ENCODE measurements at places on chromosomes 7 and 10. TPM values are rescaled to one million over a fixed set of nuclear protein-coding genes. Genes with fewer than 3 reads are reported as not detected.

Gene TET1
- 1.3 TPM for total RNA-seq

Gene NPY
- total RNA-seq: not detected

Gene PAPSS2
- total RNA-seq: 0.20 TPM

DNA sequence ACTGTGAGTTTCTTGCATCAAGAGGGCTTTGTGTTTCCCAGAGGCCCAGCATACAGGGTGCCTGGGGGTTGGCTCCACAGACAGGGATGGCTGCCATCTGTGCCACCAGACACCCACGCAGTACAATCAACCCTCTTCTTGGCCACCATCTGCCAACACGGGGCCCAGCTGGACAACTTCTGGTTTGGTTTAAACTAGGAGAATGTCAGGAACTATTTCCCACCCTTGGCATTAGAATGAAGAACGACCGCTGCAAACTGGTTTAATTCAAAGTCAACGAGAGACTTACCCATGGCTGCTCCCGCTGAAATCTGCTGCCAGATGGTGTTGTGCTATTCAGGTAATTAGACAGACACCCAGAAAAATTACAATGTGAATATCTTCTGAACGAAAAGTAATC is 27.8 kb downstream of the NMT2 start:
- H3K4me3 ChIP-seq: peak overlapping the region; percentile 57
- peak overlapping the region; percentile 34 for H3K27ac ChIP-seq
- H3K36me3 ChIP-seq: peaks cover 20% of the 10 kb centered on the region
- peaks cover 38% of the 10 kb centered on the region for H3K4me1 ChIP-seq
- H3K27me3 ChIP-seq: no peaks in the 10 kb centered on the region
- no peak for DNase-seq

GRCh38 chr10:123492016-123492415 is 174.1 kb upstream of the GPR26 start:
- no peaks in the 10 kb centered on the region for H3K36me3 ChIP-seq
- H3K4me1 ChIP-seq: no peaks in the 10 kb centered on the region
- no peak overlapping the region for H3K27ac ChIP-seq
- H3K27me3 ChIP-seq: peaks cover 18% of the 10 kb centered on the region
- H3K4me3 ChIP-seq: no peak overlapping the region

- no peak for DNase-seq
- H3K27me3 ChIP-seq: peaks cover 4% of the 10 kb centered on the region
- H3K4me1 ChIP-seq: peaks cover 3% of the 10 kb centered on the region
- no peak overlapping the region for H3K4me3 ChIP-seq
- H3K36me3 ChIP-seq: no peaks in the 10 kb centered on the region
Measured at GRCh38 chr10:29849126-29849833, 210.1 kb downstream of the JCAD start.

DNA sequence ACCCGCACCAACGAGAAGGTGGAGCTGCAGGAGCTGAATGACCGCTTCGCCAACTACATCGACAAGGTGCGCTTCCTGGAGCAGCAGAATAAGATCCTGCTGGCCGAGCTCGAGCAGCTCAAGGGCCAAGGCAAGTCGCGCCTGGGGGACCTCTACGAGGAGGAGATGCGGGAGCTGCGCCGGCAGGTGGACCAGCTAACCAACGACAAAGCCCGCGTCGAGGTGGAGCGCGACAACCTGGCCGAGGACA is 1.6 kb downstream of the VIM start:
- peaks cover 53% of the 10 kb centered on the region for H3K4me1 ChIP-seq
- peak overlapping the region; percentile 94 for H3K4me3 ChIP-seq
- DNase-seq: no peak
- peaks cover 45% of the 10 kb centered on the region for H3K36me3 ChIP-seq
- peak overlapping the region; percentile 91 for H3K27ac ChIP-seq

DNA sequence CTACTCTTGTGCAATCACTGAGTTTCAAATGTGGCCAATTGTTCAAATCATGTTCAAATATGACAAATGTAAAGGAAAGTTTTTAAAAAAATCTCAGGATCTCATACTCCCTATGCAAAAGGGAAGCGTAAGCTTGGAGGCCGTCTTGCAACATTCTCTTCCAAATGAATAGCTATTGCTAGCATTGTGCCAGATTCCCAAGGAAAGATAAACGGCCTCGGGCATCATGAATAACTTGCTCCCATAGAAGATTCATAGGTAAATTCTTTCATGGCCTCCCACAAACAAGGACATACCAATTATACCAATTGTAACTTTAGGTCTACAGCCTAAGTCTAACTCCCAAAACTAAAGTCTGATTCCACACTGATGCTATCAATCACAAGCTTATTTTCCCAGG is 416.9 kb downstream of the THSD7A start:
- H3K4me1 ChIP-seq: no peaks in the 10 kb centered on the region
- DNase-seq: no peak
- no peak overlapping the region for H3K4me3 ChIP-seq

DNA sequence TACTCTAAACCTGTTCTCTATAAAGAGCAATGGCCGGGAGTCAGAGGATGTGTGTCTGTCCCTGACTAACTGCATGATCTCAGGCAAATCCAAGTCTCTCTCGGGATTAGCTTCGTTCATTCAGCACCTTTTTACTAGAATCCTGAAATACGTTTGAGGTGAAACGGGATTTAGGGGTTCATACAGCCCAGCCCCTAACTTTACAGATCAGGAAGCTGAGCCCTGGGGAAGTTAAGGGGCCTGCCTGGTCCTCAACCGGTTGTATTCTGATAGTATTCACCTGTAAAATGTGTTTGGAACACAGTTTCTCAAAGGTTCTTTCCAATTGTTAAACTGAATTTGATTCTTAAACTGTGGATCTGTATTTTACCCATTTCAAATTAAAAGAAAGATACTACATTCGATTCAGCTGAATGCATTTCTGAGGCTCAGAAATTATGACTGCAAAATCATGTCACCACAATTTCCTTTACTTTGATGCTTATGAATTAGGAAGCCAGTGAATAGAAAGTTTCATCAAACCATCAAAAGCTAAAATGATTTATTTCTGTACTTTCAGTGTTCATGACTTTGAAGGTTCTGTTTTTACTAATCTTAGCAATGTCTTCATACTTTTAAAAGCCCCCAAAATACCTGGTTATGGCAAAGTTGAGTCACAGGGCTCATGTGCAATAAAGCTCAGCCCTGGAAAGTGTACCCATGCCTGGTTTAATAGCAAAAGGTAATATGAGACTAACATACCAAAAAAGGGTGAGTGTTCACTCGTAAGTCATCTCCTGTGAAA is 28.9 kb upstream of the EZH2 start:
- peak overlapping the region; percentile 63 for H3K4me3 ChIP-seq
- peak; percentile 86 for DNase-seq
- H3K4me1 ChIP-seq: peaks cover 71% of the 10 kb centered on the region
- peak overlapping the region; percentile 99 for H3K27ac ChIP-seq
